ENCODE measurements at places on chromosomes 7 and 10. TPM values are rescaled to one million over a fixed set of nuclear protein-coding genes. Genes with fewer than 3 reads are reported as not detected.
A peak's percentile ranks its signal among the peaks of the same experiment; 100 is the strongest.

GRCh38 chr7:133609806-133610205 is 356.9 kb downstream of the EXOC4 start:
- no peak for DNase-seq
- H3K4me3 ChIP-seq = no peak overlapping the region
- H3K27me3 ChIP-seq = no peaks in the 10 kb centered on the region
- no peaks in the 10 kb centered on the region for H3K4me1 ChIP-seq
- no peaks in the 10 kb centered on the region for H3K36me3 ChIP-seq

The NPFFR1 gene
- 0.21 TPM for total RNA-seq

DNA sequence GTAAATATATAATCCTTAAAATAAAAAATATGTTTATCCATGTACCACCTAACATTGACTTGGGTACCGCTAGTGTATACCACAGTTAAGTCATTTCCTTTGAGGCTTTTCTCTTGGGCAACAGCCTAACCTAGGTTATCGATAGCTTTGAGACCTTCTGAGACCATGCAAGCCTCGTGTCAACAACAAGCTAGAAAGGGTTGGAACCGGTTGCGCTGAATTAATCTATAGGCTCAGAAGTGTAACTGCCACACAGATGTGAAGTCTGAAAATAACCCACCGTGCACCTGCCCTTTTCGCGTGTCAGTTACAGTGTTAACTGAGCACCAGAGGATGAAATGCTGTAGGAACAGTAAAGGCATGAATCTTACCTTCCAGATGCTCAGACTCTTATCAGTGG is 59.8 kb downstream of the ARID5B start:
- no peaks in the 10 kb centered on the region for H3K36me3 ChIP-seq
- H3K27me3 ChIP-seq = no peaks in the 10 kb centered on the region
- no peak overlapping the region for H3K27ac ChIP-seq
- peaks cover 26% of the 10 kb centered on the region for H3K4me1 ChIP-seq

GRCh38 chr7:107959527-107959898 is 43.4 kb downstream of the LAMB1 start:
- H3K27me3 ChIP-seq = no peaks in the 10 kb centered on the region
- peaks cover 50% of the 10 kb centered on the region for H3K36me3 ChIP-seq
- peaks cover 3% of the 10 kb centered on the region for H3K4me1 ChIP-seq
- no peak overlapping the region for H3K27ac ChIP-seq

DNA sequence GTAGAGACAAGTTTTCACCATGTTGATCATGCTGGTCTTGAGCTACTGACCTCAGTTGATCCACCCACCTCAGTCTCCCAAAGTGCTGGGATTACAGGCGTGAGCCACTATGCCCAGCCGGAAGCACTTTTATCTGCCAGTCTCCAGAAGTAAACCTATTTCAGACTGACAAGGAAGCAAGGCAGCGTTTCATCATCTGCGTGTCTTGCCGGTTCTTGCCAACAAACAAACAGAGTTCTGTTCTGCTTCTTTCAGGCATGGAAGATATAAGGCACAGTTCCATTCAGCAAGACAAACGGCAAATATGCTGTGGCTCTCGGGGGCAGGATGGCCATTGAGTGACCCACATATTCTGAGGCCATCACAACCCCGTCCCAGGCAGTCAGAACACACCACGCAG is 15.5 kb upstream of the LARP4B start:
- no peaks in the 10 kb centered on the region for H3K27me3 ChIP-seq
- no peak for DNase-seq
- no peak overlapping the region for H3K4me3 ChIP-seq
- H3K36me3 ChIP-seq = no peaks in the 10 kb centered on the region

The OR13A1 gene
- not detected for total RNA-seq

DNA sequence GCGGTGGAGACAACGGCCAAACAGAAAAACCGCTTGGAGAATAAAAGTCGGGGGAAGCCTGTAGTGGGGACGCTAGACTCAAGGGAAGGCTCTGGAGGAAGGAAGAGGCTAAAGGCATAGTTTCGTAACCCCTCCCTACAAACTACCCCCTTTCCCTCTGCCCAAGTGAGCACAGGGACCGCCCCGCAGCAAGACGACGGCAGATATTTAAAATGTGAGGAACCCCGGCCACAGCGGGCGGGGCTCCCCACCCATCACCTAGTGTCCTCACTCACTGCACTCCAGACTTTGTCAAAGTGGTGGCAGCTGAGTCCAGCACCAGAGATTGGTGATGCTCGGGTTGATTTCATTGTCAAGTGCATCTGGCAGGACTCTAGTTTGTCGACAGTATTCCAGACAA is 69.1 kb downstream of the PRKAG2 start:
- H3K27me3 ChIP-seq = no peaks in the 10 kb centered on the region
- no peaks in the 10 kb centered on the region for H3K4me1 ChIP-seq
- H3K36me3 ChIP-seq = no peaks in the 10 kb centered on the region
- no peak for DNase-seq

DNA sequence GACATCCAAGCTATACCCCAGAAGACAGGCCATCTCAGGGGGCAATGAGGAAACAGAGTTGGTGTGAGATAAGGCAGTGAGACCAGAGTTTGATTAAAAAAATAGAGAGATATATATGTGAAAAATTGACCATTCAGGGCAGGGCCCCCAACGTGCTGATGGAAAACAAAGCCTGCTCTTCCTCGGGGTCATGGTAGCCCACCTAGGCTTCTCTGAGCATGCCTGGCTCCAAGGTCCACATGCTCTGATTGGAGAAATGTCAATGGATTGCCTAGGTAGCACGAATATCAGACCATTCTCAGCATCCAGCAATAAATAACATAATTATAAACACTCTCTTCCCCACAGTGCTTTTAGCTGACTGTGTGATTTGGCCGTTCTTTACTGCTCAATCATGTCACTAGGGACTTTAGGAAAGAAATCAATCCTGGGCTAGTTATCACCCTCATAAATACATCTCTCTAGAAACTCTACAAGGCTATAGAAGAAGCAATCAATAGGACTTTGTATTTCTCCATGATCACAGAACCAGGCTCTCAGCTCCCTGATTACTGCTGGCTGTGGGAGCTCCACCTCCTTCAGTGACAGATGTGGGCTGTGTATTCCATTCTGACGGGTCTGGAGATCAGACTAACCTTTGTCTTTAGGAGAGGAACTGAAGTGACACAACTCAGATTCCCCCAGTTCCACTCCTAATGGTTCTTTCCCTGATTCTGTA is 766.4 kb downstream of the GRID1 start:
- H3K36me3 ChIP-seq = no peaks in the 10 kb centered on the region
- no peaks in the 10 kb centered on the region for H3K4me1 ChIP-seq
- H3K4me3 ChIP-seq = no peak overlapping the region
- no peaks in the 10 kb centered on the region for H3K27me3 ChIP-seq
- H3K27ac ChIP-seq = no peak overlapping the region
- no peak for DNase-seq

The NPY4R gene
- 0.32 TPM for total RNA-seq

DNA sequence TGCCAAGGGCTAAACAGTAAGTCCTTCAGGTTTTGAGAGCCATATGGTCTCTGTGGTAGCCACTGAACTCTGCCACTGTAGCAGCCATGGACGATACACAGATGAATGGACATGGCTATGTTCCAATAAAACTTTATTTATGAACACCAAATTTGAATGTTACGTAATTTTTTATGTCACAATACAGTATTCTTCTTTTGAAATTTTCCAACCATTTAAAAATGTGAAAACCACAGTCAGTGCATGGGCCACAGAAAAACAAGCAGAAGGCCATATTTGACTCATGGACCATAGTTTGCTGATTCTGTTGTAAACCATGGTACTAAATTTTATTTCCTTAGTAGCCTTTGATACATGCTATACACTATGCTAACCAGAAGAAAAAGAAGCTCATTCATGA is 361.8 kb downstream of the MAGI2 start:
- H3K4me3 ChIP-seq = no peak overlapping the region
- no peaks in the 10 kb centered on the region for H3K27me3 ChIP-seq
- no peak for DNase-seq
- H3K27ac ChIP-seq = no peak overlapping the region
- no peaks in the 10 kb centered on the region for H3K36me3 ChIP-seq

DNA sequence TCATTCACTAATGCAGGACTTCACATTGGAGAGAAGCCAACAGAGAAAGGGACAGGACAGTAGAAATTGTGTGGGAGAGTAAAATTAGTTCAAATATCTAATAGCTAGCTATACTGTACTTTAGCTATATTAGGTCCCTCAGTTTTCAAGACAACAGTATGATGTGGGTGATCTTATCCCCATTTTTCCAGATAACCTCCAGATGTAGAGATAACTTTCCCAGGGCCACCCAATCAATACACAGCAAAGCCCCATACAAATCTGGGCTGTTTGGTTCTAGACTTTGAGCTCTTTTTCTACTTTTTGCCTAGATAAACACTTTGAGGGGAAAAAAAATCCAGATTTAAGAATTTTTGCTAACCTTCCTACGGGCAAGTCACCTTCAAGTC is 482 bp upstream of the CLDN12 start:
- DNase-seq = no peak
- peaks cover 14% of the 10 kb centered on the region for H3K36me3 ChIP-seq
- no peaks in the 10 kb centered on the region for H3K27me3 ChIP-seq
- peak overlapping the region; percentile 52 for H3K4me3 ChIP-seq
- H3K27ac ChIP-seq = peak overlapping the region; percentile 81

GRCh38 chr7:114574384-114574783 is 159.8 kb downstream of the FOXP2 start:
- no peak overlapping the region for H3K4me3 ChIP-seq
- H3K27me3 ChIP-seq = no peaks in the 10 kb centered on the region
- DNase-seq = peak; percentile 53
- no peaks in the 10 kb centered on the region for H3K36me3 ChIP-seq
- no peaks in the 10 kb centered on the region for H3K4me1 ChIP-seq
- no peak overlapping the region for H3K27ac ChIP-seq

DNA sequence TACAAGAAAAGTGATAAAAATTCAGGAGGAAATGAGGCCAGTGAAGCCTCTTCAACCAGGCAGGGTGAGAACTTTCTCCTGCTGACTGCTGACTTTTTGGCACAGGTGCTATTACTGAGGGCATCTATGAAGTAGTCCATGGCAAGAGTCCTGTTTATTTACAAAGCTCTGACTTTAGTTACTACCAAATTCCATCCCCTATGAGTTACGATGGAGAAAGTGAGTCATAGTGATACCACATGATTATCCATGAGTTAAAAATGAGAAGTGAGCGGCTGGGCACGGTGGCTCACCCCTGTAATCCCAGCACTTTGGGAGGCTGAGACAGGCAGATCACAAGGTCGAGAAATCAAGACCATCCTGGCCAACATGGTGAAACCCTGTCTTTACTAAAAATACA is 19.9 kb downstream of the CCDC3 start:
- no peaks in the 10 kb centered on the region for H3K36me3 ChIP-seq
- DNase-seq = no peak
- no peak overlapping the region for H3K4me3 ChIP-seq
- no peak overlapping the region for H3K27ac ChIP-seq

The HTR5A gene
- total RNA-seq = not detected

DNA sequence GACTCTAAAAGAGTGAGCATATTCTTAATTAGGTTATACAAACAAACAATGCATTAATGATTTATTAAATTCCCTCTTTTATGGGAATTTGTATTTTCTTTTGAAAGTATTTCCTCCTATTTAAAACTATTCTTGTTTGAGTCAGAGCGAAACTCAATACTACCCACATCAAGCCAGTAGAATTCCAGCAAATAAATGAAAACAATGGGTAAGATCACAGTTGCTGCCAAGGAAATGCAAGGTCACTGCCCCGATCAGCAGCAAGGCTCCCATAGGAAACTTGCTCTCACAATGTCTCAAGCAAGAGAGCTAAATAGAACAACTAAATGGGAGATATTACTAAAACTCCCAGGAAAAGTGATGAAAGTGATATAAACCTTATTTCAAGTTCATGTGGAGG is 206.3 kb downstream of the THSD7A start:
- no peak overlapping the region for H3K27ac ChIP-seq
- no peaks in the 10 kb centered on the region for H3K4me1 ChIP-seq
- H3K4me3 ChIP-seq = no peak overlapping the region
- no peak for DNase-seq
- H3K27me3 ChIP-seq = no peaks in the 10 kb centered on the region

The NPC1L1 gene
- total RNA-seq = 0.06 TPM

The DIP2C gene
- total RNA-seq = 14.7 TPM

DNA sequence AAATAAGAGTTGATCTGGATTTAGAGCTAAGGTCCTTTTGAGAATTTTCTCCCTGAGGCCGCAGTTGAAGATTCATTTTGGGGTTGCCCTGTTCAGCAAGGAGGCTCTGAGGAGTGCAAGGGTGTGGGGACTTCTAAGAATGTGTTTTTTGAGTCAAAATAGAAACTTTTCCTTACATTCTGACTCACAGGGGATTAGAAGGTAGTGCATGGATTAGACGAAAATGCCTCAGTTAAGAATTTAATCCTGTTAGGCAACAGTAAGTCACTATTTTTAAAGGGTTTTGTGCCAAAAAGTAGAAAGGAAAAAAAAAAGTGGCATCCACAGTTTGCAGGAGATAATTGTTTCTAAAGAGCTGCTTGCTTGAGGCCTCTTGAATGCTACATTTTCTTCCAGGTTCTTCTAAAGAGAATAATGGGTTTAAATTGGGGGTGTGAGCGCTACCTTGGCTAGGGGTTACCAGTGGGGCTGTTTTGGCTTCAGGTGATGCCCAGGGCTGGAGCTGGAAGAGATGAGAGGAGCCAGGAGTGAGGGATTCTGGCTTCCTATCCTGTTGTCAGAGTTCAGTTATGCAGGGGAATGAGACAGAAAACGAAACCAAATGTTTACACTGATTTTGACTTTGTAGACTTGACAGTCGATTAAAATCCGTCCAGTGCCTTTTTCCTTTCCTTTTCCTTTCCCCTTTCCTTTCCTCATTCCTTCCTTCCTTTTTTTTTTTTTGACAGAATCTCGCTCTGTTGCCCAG is 52.9 kb downstream of the BAMBI start:
- DNase-seq = no peak
- no peak overlapping the region for H3K27ac ChIP-seq
- no peaks in the 10 kb centered on the region for H3K4me1 ChIP-seq
- no peak overlapping the region for H3K4me3 ChIP-seq

- DNase-seq = no peak
- no peaks in the 10 kb centered on the region for H3K36me3 ChIP-seq
- no peak overlapping the region for H3K4me3 ChIP-seq
- no peaks in the 10 kb centered on the region for H3K4me1 ChIP-seq
- no peak overlapping the region for H3K27ac ChIP-seq
- no peaks in the 10 kb centered on the region for H3K27me3 ChIP-seq
These were observed 326.6 kb downstream of the CXCL12 start for GRCh38 chr10:44058259-44058658.

DNA sequence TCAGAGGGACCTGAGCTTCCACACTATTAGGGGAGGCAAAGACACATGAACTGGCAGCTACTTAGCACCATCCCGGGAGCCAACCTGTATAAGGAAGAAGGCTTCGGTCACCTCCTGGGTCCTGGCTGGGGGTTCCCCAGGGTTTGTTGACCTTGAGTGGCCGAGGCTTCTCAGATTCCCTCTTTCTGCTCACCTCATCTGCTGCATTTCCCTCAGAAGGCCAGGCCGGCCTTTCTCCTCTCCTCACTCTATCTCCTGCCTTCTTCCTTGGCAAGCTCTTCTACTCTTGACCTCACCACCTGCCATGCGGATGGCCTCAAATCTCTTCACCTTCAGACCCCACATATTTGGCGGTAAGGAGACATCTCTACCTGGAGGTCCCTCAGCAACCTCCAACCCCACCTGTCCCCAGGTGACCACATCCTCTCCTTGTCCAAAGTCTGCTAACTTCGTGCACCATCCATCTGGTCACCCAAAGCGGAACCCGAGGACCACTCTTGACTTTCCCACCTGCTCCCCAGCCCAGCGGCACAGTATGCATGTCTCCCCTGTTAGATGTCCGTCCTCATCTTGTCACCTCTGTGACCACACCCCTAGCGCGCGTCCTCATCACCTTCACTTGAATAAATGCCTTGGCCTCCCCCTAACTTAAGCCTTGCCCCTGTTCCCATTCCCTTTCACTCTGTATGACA is 133.8 kb upstream of the UNC5B start:
- H3K36me3 ChIP-seq = no peaks in the 10 kb centered on the region
- no peaks in the 10 kb centered on the region for H3K4me1 ChIP-seq
- no peak overlapping the region for H3K4me3 ChIP-seq
- no peak overlapping the region for H3K27ac ChIP-seq
- H3K27me3 ChIP-seq = peaks cover 9% of the 10 kb centered on the region

Measured in left lung (tissue), 14 donors.